ENCODE measurements at places on chromosomes 5 and 9.

- no peak for DNase-seq
Measured at GRCh38 chr9:93536874-93537273, 39.5 kb upstream of the PHF2 start.

DNA sequence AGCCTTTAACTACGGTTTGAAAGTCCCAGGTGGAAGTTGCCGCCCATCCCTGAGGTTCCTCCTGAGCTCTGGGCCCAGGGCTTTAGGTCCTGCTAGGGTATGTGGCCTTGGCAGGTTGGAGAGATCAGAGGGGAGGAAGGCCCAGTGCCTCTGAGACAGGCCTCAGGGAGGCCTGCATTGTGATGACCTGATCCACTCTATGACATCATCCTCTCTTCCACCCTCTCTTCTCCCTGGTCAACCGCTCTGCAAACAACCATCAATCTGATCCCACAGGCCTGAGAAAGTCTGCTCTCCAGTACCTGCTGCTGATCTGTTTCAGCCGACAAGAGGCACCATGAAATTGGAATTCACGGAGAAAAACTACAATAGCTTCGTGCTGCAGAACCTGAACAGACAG is at the start of gene CCIN:
Gene CCIN, plus strand, starts transcription at position 223 of the 400 bp plus-strand sequence. Its CDS starts 115 bp downstream, at position 338.
- no peak for DNase-seq

- DNase-seq = peak; percentile 15
Measured at GRCh38 chr5:138033386-138033808, 518 bp upstream of the FAM13B start.

- DNase-seq = peak; percentile 79
Measured at GRCh38 chr9:95510709-95511615, 5.8 kb downstream of the PTCH1 start.

GRCh38 chr9:136614372-136614922 is 48.3 kb upstream of the EGFL7 start:
- DNase-seq = no peak
